Lung (tissue), 17 donors: ENCODE measurements at places on chromosomes 4 and X.

GRCh38 chr4:24800325-24800895 lies 5.0 kb downstream of the SOD3 start:
- peak; percentile 92 for DNase-seq

- no peak for DNase-seq
These were observed 21.5 kb upstream of the TMSB4X start for GRCh38 chrX:12953420-12953819.

DNA sequence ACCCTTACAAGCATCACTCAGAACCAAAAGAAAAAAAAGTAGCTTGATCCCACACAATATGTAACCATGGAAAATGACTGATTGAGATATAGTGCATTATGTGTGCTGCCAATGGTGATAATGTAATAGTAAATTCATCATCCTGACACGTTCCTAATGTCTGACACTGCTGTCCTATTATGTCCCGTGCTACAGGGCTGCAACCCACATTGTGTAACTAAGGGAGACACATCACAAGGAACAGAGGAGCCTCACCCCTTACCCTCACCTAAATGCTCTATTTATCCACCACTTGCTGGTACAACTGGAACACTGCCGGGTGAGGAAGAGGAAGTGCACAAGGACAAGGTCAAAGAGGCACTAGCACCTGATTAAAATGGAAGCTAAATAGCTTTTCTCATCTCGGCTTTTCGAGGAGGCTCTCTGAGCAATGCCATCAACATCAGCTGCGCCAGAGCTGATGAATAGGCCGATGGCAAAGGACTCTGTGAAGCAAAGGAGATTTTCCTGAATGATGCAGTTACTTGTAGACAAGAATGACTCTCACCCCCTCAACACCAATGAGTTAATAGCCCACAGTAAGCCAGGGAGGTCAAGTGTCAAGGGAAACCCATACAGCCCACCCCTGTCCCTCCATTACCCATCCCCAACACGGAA lies 181.6 kb downstream of the HNRNPD start:
- DNase-seq = no peak

- DNase-seq = peak; percentile 61
These were observed 93.2 kb upstream of the MAPK10 start for GRCh38 chr4:86452924-86453531.

DNA sequence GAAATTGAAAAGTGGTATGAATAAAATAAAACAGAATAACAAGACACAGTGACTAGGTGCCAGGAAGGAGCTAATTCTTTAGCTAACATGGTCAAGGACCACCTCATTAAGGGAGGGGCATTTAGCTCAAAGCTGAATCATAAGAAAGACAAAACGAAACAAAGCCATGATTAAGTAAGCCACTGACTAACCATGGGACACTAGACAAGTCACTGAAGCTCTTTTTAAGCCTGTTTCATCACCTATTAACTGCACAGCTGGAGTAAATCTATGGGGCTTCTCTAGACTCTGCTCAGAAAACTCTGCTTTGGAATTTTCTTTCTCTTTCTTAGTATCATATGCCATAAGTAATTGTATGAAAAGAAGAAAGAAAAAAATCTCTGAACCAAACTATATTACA lies 49.8 kb upstream of the C1QTNF7 start:
- DNase-seq = no peak

GRCh38 chr4:158726633-158727032 lies 3.4 kb upstream of the PPID start:
- no peak for DNase-seq

GRCh38 chrX:40912166-40912565 lies 173.1 kb upstream of the USP9X start:
- no peak for DNase-seq

GRCh38 chr4:119116925-119117900 lies 18.4 kb upstream of the MYOZ2 start:
- DNase-seq = no peak
